ENCODE measurements at places on chromosomes 1 and 21.
A peak's percentile ranks its signal among the peaks of the same experiment; 100 is the strongest.

DNA sequence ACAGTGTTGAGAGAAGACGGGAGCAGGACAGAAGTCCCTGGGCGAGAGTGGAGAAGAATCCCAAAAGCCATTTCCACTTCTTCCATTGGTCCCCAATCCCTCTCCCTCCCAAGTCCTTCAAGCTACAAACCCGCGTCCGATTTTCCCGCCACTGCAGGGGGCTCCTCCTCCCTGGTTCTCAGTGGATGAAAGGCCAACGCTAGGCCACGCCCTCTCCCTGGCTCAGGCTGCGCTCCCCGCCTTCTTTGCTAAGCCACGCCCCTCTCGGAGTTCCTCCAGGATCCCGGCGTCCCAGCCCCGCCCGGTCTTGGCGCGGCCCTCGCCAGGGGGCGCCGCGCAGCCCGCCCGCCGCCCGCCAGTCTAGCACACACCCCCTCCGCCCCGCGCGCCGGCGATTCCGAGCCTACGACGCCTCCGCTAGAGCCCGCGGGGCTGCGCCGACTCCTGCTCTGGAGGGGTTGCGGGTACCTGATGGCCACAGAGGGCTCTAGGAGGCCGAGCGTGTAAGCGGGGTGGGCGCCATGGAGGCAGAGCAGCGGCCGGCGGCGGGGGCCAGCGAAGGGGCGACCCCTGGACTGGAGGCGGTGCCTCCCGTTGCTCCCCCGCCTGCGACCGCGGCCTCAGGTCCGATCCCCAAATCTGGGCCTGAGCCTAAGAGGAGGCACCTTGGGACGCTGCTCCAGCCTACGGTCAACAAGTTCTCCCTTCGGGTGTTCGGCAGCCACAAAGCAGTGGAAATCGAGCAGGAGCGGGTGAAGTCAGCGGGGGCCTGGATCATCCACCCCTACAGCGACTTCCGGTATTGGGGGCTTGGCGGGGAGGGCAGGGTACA is at the start of gene HCN3:
Gene HCN3 (plus strand): TSS at position 394 of the 832 bp plus-strand sequence. CDS start 128 bp downstream, at position 522.
- DNase-seq = peak; percentile 98

DNA sequence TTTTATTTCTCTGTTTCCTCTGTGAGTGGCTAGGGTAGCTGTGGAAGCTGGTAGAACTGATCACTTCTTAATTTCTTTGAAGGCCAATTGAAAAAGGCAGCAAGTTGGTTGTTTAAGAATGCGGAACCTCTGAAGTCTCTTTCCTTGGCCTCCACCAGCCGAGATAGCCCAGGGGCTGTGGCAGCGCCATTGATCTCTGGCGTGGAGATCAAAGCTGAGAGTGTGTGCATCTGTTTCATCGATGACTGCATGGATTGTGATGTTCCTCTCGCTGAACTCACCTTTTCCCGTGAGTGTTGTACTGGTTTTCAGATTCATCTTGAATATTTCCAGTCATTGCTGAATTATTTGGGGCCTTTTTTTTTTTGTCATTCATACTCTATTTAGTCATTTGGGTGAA is 97.7 kb downstream of the VPS13D start:
- DNase-seq = no peak

GRCh38 chr1:20063861-20064292 is 6.1 kb upstream of the PLA2G5 start:
- DNase-seq = no peak

- no peak for DNase-seq
These were observed 48.1 kb downstream of the NGF start for GRCh38 chr1:115289940-115290339.

- DNase-seq = no peak
These were observed 1.1 kb upstream of the EPHA2 start for GRCh38 chr1:16156848-16157495.

DNA sequence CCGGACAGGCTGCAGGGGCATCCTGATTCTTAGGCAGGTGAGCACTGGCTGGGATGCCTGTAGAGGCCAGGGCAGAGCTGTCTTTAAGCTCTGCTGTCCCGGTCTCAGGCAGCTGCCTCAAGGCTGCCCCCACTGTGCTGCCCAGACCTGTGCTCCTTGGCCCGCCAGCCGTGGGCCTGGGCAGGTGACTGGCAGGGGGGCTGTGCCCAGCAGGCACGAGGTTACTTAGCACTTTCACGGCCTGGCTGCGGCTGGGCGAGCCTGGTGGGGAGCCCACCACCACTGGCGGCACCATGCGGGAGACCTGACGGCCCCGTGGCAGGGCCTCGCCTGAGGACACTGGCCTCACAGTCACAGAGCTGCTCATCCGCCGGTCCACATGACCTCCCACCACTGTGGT is 8.2 kb downstream of the CRYBG2 start:
- no peak for DNase-seq

GRCh38 chr1:54557671-54558355 is 9.8 kb downstream of the ACOT11 start:
- DNase-seq = no peak

GRCh38 chr1:7519181-7519860 is 251.8 kb upstream of the VAMP3 start:
- no peak for DNase-seq

GRCh38 chr1:23367451-23367790 is 2.2 kb downstream of the ZNF436 start:
- DNase-seq = no peak

- DNase-seq = no peak
These were observed 137.8 kb downstream of the HIVEP3 start for GRCh38 chr1:41780916-41781315.

DNA sequence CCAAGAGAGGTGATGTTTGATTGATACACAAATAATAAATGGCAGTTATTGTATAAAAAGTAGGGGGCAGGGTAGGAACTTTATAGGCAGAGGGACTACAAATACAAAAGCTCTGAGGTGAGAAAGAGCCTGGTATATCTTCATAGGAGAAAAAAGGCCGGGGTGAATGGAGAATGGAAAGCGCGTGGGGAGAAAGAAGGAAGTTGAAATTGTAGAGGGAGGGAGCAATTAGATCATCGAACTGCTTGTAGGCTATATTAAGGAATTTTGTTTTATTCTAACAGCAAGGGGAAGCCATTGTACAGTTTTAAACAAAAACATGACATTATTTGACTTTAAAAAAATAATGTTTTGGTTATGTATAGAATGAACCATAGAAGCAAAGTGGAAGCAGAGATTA is 147.4 kb downstream of the PDE4B start:
- DNase-seq = no peak

GRCh38 chr1:214727274-214727673 is 124.3 kb downstream of the CENPF start:
- DNase-seq = no peak

GRCh38 chr1:33288976-33289857 is 31.7 kb downstream of the A3GALT2 start:
- DNase-seq = no peak

- no peak for DNase-seq
These were observed 29.1 kb upstream of the IFNGR2 start for GRCh38 chr21:33374080-33374449.

DNA sequence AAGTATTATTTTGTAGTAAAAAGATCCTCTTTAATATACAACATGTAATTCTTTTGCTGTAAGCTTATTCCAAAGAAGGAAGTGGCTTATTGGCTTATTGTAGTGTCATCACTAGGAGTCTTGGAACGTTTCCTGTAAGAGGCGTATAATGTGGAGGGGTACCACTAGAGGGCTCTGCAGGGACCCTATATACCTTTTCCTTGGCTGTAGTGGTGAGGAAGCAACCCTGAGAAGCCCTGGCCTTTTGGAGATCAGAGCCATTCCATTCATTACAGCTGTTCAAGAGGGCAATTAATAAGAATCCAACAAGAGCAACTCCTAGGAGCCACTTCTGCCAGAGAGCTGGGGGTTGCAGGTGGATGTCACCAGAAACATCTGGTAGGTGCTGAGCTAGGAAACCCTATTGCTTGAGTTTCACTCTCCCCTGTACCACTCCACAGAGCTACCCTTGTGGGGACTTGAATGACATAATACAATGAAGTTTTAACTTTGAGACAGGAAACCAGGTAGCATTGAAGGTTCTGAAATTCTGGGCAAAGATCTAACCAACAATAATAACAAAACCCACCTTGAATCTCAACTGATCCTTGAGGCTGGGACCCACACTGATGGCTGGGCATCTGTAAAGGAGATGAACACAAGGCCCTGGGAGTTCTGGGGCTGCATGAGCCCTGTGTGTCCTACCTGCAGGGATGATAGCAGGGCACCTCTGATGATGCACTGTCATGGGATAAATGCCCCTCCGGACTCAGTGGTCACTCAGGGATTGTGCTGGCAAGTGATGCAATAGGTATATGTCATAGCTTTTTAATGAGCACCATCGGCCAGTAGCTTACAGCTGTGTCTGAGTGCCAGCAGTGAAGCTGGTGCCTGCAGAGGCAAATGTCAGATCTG is 160.2 kb upstream of the COA6 start:
- DNase-seq = no peak

- no peak for DNase-seq
These were observed 156.2 kb upstream of the CAMK1G start for GRCh38 chr1:209427277-209427676.

DNA sequence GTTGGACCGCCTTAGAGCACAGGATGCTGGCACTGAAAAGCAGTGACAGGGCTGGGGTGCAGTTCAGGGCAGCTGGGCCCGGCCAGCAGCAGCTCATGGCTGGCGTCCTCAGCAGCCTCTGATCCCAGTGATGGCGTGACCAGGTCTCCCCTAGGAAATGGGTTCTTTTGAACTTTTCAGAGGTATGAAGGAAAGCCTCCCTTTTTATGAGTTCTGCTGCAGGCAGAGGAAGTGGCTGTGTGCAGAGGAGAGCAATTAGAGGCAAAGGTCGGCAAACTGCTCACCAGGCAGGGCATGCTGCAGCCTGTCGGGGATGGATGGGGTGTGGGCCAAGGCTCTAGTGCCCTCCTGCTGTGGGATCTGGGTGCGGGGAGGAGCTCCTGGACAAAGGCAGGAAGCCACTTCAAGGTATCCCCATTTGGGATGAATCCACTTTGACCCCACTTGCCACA is 45.6 kb upstream of the RAB4A start:
- DNase-seq = no peak

DNA sequence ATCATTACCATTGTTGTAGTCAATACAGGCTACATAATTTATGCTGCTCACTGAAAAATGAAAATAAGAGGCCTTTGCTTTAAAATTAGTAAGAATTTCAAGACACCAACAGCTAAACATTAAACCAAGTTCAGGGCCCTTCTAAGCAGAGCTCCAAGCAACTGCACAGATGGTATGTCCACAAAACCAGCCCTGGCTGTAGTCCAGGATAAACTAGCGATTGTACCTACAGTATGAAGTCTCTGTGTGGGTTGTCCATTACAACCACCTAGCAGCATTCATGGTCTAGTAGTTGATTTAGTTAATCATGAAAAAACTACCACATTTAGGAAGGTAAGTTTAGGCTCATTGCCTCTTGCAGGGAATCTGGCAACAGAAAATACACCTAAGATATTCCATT is 35.3 kb downstream of the CLCA4 start:
- no peak for DNase-seq

- DNase-seq = no peak
These were observed 14.1 kb upstream of the FAAH start for GRCh38 chr1:46379996-46380395.

- DNase-seq = no peak
These were observed 3.6 kb upstream of the RERE start for GRCh38 chr1:8821084-8821483.

- DNase-seq = no peak
These were observed 59.2 kb upstream of the MORC3 start for GRCh38 chr21:36260802-36261201.

GRCh38 chr1:64505944-64506655 is 36.2 kb downstream of the CACHD1 start:
- DNase-seq = no peak

DNA sequence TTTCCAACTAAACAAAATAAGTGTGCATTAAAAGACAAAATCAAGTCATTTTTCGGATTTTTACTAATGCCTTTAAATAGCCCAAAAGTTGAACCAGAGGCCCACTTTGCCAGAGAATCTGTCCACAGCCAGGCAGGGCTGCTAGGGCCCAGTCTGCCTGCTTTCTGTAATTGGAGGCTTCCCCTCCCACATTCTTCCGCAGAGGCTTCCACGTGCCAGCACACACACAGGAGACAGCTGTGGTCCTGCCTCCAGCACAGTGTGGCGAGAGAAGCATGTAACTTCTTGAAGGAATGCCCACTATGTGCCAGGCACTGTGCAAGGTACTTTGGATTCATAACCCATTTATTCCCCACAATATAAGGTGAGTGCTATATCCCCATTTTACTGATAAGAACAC is 11.3 kb upstream of the PDZK1IP1 start:
- peak; percentile 27 for DNase-seq

GRCh38 chr1:41294216-41294615 is 52.1 kb upstream of the SCMH1 start:
- no peak for DNase-seq

- DNase-seq = no peak
These were observed 796.3 kb downstream of the BRINP3 start for GRCh38 chr1:189681252-189681919.

- no peak for DNase-seq
These were observed 140.0 kb downstream of the OMA1 start for GRCh38 chr1:58406301-58407071.

DNA sequence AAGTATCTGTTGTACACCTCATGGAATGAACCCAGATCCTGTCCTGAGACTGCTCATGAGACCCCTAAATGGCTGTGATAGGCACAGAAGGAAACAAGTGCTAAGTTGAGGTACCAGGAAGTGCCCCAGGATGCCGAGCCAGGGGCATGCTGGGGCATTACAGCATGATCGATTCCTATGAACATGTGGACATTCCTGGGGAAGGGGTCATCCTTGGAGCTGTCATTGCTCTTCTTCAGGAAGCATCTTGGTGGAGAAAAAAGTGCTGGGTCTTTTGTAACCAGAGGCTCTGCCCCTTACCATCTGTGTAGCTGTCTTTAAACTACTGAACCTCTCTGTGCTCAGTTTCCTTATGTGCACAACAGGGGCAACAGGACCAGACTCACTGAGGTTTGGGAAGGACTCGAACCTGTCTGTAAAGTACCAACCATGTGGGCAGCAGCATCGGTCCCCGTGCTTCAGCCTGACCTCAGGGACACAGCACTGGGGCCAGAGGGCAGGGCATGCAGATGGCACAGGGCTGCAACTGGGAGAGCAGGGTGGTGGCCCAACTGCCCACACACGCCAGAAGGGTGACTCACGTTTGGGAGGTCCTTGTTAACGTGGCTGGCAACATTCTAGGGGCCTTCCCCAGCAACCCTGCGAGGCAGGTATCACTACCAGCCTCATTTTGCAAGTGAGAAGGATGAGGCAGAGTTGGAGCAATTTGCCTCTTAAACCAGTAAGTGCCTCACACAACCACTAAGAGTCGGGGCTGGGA is 142.3 kb upstream of the EDN2 start:
- DNase-seq = no peak

GRCh38 chr1:167185062-167185461 is 35.6 kb upstream of the POU2F1 start:
- no peak for DNase-seq

- DNase-seq = no peak
These were observed 24.4 kb downstream of the ELAPOR1 start for GRCh38 chr1:109138358-109138757.

- DNase-seq = peak; percentile 33
These were observed 53.7 kb downstream of the KCNJ6 start for GRCh38 chr21:37862536-37862935.
